ENCODE measurements at places on chromosomes 12 and 14. TPM values are rescaled to one million over a fixed set of nuclear protein-coding genes. Genes with fewer than 3 reads are reported as not detected.

PTGER2 gene
- total RNA-seq = 18.2 TPM

CYP46A1 gene
- 0.40 TPM for total RNA-seq

GRCh38 chr12:80332827-80333226, 111.2 kb upstream of the PTPRQ start:
- no peak for DNase-seq

ACTR10 gene
- total RNA-seq = 55.5 TPM

DNA sequence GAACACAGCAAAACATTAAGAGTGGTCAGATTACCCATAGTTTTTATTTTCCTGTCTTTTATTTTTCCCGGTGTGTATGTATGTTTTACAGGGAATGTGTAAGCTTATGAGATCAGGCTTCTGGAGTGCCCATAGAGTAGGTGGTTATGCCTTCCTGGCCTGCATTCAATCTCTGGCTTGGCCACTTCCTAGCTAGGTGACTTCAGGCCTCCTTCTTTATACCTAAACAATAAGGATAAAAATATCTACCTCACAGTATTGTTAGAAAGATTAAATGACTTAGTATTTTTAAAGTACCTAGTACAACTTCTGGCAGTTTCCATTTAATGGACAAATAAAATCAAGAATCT, 42.4 kb downstream of the ITPR2 start:
- no peak for DNase-seq

Measured in spleen (tissue), 13 donors.